Right forelimb (tissue), 1 donor: ENCODE measurements at places on chromosomes 7 and 10.
A peak's percentile ranks its signal among the peaks of the same experiment; 100 is the strongest.

- DNase-seq = no peak
Measured at GRCh38 chr10:37860494-37861190, 3.2 kb upstream of the ZNF248 start.

GRCh38 chr7:77453531-77453930 is 37.4 kb upstream of the GSAP start:
- DNase-seq = no peak

- DNase-seq = no peak
Measured at GRCh38 chr7:66928388-66928787, 7.4 kb downstream of the TMEM248 start.

- DNase-seq = no peak
Measured at GRCh38 chr7:77626586-77627308, 69.5 kb upstream of the RSBN1L start.

DNA sequence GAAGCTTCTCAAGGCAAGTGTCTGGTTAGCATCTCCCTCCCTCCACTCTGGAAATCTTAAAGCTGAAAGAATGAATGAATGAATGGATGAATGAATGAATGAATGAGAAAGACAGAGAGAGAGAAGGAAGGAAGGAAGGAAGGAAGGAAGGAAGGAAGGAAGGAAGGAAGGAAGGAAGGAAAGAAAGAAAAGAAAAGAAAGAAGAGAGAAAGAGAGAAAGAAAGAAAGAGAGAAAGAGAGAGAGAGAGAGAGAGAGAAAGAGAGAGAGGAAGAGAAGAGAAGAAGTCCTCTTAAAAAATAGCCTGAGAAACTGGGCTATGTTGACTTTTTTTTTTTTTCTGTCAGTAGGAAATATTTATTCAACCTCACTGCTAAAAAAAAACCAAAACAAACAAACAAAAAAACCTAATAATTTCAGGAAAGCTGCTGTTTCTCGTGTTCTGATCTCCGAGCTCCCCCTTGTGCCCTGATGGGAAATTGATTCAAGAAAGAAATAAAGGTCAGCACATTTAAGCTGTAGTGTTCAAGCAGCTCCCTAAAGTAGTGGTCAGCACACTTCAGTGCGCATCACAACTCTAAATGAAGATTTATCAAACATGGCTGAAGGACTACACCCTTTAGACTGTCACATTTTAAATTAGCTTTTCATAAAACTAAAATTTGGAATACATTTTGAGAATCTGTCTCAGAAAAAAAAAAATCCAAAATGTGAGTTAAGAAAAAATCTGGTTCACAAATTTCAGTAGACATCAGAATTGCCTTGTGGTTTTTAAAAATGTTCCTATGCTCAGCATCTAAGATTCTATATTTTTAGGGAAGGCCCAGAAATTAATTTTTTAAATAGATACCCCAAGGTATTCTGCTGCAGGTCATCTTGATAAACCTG is 154.3 kb downstream of the ELAPOR2 start:
- peak; percentile 45 for DNase-seq
